Fibroblast of skin of scalp (primary cell): ENCODE measurements at places on chromosomes 4 and X.

DNA sequence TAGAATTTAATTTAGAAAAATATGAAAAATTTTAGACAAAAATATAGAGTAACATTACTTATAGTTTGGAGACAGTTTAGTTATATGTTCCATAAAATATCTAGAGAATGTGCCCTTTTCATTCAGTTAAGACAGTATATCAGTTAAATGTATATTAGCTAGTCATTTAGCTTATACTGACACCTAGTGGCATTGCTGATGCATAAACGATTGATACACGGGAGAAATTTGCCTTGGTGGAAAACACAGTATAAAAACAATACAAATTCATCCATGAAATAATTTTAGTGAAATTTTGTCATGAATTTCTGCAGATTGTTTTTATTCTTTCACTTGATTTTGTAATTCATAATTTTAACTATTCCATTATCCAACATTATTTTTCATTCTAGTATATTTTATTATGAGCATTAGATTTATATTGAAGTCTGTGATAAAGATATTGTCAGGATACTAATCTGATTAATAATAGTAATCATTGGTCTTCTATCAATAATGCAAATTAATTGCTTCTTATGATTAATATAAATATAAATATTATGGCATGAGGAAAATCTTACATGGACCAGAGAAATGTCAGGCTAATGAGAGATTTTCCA is 219.0 kb downstream of the TLL1 start:
- DNase-seq, result peak; percentile 47

DNA sequence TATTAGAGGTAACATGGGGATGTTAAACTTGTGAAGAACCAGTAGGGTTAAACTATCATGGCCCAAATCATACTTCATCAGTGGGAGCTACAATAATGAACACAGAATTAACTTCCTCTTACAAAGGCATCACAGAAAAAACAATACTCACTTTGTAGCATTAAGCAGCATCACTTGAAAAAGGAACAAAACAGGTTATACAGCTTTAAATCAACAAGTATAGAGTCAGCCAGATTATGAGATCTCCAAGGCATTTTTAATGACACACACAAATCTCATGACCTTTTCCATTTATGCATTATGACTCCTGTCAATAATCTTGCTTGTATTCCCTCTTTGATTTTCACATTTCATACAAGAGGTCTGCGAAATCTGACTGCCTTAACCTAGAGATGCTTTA is 18.3 kb downstream of the FBXL5 start:
- no peak for DNase-seq

DNA sequence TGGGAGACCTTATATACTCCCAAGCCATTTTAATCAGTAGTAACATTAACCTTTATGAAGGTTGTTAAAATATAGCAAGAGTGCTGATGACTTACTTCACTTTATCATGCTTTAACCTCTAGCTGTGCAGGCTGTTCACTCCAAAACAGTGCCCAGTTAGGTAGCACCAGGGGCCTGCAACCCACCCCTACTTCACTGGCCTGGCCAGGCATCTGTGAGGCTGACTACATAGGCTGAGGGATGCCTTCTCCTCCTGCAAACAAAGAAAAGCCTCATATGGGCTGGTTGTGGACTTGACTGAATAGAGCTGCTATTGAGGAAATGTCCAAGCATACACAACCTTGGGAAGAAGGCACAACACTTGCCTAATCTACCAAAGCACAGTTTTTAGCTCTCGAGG is 172.8 kb downstream of the SHROOM3 start:
- no peak for DNase-seq

- peak; percentile 89 for DNase-seq
Observed at GRCh38 chrX:148871422-148872160, 371.2 kb downstream of the AFF2 start.

DNA sequence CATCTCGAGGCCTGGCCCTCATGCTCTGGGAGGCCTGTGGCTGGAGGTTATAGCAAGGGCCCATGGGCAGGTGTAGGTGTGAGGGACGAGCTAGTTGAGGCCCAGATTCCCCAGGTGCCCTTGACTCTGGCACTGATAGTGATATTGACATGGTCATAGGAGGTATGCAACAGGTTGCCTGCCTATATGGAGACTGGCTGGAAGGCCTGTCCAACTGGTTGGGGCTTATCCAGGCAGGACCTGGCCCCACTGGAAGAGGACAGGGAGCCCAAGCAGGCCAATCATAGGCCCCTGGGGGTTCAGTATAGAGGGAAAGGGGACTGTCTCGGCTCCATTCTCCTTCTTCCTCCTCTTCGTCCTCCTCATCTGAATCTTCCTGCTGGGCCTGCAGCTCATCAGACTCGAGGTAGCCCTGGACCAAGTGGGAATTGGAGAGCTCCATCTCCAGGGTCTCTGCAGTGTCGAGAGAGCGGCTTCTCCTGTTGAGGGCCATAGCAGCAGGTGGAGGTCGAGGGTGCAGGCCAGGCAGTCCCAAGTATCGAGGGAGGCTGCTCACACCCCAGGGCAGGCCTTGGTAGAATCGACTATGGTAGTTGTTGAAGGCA is 15.3 kb downstream of the AMER1 start:
- DNase-seq, result no peak

- DNase-seq, result no peak
Observed at GRCh38 chr4:71383984-71384383, 45.2 kb downstream of the SLC4A4 start.

- DNase-seq, result peak; percentile 62
Observed at GRCh38 chr4:48653217-48654014, 126.7 kb downstream of the FRYL start.

GRCh38 chrX:40262157-40263013 is 164.6 kb upstream of the BCOR start:
- peak; percentile 82 for DNase-seq

- DNase-seq, result peak; percentile 9
Observed at GRCh38 chr4:61532336-61533000, 332.3 kb downstream of the ADGRL3 start.

- peak; percentile 1 for DNase-seq
Observed at GRCh38 chr4:72311291-72311690, 257.7 kb downstream of the ADAMTS3 start.

DNA sequence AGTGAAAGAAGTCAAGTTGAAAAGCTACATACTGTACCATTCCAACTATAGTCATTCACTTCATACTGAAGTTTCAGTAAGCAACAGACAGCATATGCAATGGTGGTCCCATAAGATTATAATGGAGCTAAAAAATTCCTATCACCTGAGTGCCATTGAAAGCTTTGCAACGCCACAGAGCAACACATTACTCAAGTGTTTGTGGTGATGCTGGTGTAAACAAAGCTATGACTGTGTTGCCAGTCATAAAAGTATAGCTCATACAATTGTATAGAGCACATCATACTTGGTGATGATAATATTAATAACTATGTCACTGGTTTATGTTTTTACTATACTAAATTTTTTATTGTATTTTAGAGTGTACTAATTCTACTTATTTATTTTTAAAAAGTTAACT is 78.9 kb downstream of the NAF1 start:
- DNase-seq, result no peak

GRCh38 chrX:109448282-109448938 is 33.5 kb downstream of the GUCY2F start:
- DNase-seq, result peak; percentile 5
